ENCODE measurements at places on chromosomes 3 and 15.

- DNase-seq, result no peak
These were observed 89.9 kb upstream of the P3H2 start for GRCh38 chr3:190210608-190211007.

DNA sequence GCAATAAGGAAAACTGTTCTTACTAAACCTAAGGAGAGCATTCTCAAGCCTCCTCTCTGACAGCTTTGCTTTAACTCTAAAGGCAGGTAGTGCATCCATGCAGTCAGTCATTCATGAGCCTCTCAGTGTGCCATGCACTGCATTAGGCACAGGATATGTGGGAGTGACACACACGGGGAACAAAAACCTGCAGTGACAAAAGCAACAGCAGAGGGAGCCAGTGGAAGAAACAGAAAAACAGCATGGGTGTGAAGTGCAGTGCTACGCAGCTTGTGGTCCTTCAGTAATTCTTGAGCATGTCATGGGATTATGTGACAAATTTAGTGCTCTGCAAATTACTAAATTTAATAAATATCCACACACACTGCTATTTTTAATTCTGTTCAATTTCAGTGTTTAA is 230.7 kb downstream of the BBX start:
- DNase-seq, result no peak

GRCh38 chr15:68484696-68485400 is 52.9 kb upstream of the ITGA11 start:
- DNase-seq, result no peak

- no peak for DNase-seq
These were observed 8.3 kb upstream of the LMOD3 start for GRCh38 chr3:69130689-69131088.

DNA sequence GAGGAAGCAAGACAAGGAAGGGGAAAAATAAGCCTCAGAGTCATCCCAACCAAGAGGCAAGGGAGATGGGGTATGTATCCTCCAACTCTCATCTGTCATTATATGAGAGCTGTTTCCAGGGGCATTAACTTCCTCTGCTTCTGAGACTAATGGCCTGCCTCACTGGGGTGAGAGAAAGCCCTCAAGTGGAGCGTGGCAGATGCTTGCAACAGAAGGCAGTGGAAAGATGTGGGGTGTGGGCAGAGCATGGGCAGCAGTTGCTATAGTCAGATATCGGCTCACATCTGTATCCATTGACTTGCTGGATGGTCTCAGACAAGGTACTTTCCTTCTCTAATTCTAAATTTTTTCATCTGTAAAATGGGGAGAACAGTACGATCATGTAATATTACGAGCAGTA is 81.7 kb upstream of the PLCL2 start:
- no peak for DNase-seq
